Stimulated activated CD4-positive, alpha-beta T cell treated with anti-CD3 and anti-CD28 coated beads, Interleukin-1b, Interleukin-23, amount 100 ng/mL, for 4 hours (primary cell): ENCODE measurements at places on chromosomes 13 and 19.
A peak's percentile ranks its signal among the peaks of the same experiment; 100 is the strongest.

GRCh38 chr13:79121286-79121685, 284.8 kb downstream of the RBM26 start:
- DNase-seq = no peak

- no peak for DNase-seq
Measured at GRCh38 chr13:99507054-99507453, 5.8 kb downstream of the TM9SF2 start.

GRCh38 chr19:6740589-6741343, 1.3 kb downstream of the TRIP10 start:
- no peak for DNase-seq

GRCh38 chr19:13282486-13283065, 132.4 kb downstream of the IER2 start:
- DNase-seq = no peak

DNA sequence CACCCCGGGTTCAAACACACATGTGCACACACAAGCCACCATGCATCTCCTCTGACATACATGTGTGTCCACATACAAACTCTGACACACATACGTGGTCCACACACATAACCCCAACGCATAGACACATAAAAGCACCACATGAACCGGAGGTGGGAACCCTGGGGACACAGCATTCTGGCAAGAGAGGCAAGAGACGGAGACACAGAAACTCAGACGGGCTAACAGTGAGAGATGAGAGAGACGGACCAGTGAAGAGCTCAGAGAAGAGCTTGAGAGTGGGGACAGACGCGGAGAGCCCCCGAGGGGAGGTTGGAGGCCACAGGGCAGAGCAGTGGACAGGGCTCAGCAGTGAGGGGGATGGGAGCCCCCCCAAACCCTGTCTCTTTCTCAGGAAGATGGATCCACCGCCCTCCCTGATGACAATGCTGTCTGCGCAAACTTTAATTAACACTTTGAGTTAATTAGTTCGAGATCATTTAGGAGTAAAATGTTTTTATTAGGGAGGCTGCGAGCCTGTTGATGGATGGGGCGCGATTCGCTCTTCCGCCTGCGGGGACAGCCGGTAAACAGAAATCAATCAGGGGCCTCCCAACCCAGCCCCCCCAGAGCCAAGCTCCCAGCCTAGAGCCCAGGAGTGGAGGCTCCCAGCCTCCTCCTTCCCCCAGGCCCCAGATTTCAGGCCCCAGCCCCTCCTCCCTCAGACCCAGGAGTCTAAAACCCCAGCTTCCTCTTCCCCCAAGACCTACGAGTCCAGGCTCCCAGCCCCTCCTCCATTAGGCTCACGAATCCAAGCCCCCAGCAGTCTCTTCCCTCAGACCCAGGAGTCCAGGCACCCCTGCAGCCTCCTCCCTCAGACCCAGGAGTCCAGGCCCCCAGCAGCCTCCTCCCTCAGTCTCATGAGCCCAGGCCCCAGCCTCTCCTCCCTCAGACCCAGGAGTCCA, 9.5 kb upstream of the ERFL start:
- DNase-seq = no peak

- peak; percentile 49 for DNase-seq
Measured at GRCh38 chr19:48419158-48419920, 25.9 kb downstream of the GRIN2D start.

DNA sequence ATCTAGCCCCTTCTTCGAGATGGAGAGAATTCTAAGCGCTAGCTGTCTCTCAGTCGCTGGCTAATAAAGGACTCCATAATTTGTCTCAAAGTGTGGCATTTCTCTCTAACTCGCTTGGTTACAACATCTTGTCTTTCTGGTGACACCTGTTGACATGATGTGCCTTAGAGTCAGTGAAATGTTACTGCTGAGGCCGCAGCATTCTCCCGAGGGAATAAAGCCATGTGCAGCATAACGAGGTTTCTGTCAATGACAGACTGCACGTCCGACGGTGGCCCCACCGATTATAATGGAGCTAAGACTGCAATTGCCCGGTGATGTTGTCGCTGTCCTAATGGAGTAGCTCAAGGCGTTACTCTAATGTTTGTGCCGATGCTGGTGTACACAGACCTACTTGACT, 20.3 kb upstream of the GPR32 start:
- no peak for DNase-seq

DNA sequence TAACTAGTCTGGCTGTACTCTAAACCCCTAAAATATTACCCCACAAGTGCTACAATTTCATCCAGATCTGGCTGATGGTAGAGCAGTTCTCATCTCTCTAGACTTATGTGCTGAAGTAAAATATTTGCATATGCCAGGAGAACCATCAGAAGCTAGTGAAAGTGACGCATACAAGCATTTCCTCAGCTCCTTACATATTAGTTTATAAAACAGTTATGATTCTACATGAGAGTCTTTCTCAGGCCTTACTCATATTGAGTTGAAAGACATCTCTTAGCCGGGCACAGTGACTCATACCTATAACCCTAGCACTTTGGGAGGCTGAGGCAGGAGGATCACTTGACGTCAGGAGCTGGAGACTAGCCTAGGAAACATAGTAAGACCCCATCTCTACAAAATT, 15.9 kb upstream of the ZNF30 start:
- no peak for DNase-seq

GRCh38 chr13:71522941-71523526, 344.0 kb downstream of the DACH1 start:
- no peak for DNase-seq

DNA sequence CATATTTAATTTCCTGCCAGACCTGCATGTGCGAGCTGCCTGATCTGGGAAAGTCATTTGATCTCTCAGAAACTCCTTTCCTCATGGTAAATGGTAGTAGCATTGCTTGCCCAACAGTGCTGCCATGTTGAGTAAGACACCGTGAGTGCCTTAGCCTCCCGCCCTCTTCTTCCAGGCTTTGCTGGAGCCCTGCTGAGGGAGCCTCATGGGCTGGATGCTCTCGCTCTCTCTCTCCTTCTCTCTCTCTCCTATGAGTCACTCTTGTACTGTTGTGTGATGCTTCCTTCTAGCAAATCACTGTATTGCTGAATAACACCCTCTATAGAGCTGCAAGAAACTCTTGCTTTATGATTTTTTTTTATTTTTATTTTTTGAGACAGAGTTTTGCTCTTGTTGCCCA, 365.5 kb downstream of the UQCRFS1 start:
- no peak for DNase-seq

- no peak for DNase-seq
Measured at GRCh38 chr13:40618581-40619478, 47.6 kb downstream of the FOXO1 start.

DNA sequence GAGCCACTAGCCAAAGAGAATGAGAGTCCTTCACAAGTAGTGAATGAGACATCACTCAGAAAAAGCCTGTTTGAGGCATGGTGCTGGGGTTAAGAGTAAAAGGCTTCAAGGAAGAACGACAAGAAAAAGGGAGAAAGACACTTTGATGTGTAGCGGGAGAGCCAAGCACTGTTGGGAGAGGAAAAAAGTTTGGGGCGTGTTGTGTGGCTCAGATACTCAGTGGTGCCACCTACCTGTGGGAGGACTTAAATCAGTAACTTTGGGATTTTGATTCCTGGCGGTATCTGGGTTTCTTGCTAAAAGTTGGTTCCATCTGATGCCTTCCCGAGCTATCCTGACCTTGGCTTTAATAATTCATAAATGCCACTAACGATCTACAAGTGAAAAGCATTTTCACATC, 12.3 kb downstream of the ELSPBP1 start:
- no peak for DNase-seq

- DNase-seq = no peak
Measured at GRCh38 chr19:30314056-30314804, 58.0 kb upstream of the ZNF536 start.
